ENCODE measurements at places on chromosomes 4 and X.

DNA sequence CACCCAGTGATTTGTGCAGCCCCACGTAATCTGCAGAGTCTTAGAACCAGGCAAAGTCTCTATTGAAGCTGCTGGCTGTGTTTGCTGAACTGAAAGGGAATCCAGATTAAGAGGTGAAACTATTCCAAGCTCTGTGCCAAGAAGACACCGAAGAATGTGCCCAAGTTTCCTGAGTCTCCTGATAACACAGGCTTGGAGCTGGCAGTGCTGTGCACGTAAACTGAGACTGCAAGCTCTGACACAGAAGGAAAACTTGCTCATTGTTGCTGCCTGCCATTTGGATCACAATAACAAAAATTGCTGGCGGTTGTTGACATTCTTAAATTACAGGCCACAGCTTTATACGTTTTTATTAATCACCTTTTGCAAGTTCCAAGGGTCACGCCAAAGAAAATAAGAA is 60.2 kb upstream of the VCX3B start:
- no peak for DNase-seq

DNA sequence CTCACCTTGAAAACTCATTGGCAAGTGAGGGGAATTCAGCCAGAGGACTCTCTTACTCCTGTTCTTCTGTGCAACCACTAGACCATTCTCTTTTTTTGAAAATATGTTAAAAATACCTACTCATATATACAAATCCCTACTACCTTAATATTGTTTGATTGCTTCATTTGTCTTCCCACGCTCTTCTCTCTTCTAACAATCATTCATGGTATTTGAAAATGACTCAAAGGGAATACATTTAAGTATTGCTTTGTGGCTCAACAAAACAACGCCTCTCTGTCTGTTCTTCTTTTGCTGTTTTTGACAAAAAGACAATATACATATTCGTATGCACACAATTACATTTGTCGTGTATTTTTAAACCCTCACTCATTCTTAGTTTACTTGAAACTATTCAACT is 589.4 kb downstream of the ANKRD50 start:
- no peak for DNase-seq

DNA sequence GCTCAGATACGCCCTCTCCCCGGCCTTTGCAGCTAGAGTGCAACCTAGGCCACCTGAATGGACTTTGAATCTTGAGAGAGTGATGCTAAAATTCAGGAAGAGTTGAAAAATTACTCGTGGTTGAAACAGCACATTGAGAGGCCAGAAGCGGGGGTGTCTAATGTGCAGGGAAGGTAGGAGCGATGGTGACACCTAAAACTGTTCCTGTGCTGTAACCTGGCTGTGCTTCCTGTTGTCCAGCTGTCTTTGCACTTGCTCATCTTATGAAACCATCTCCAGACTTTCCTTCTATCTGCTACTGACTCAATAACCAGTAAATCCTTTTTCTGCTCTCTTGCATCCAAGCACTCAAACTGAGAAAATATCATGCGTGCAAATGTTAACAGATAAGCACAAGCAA is 106.4 kb upstream of the RPS6KA3 start:
- DNase-seq: no peak

DNA sequence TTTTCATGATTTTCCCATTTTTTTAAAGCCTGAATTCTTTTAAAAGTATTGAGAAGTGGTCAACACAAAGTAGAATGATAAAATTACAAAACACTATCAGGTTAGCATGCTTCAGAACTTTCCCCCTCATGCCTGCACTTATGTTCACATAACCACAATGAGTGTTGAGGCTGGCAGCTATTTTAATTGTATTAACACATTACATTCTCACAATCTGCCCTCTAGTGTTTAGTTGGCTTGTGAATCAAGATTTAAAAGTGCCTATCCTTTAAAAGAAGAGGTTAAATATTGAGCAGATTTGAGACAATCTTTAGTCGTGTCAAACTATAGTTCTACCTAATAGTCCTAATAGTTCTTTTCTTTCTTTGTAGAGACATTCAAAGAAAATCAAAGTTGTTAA is 93.6 kb upstream of the NAP1L5 start:
- DNase-seq: peak; percentile 43
